ENCODE measurements at places on chromosomes 13 and 19.

GRCh38 chr19:1491849-1492170 lies 829 bp downstream of the REEP6 start:
- DNase-seq, result no peak

DNA sequence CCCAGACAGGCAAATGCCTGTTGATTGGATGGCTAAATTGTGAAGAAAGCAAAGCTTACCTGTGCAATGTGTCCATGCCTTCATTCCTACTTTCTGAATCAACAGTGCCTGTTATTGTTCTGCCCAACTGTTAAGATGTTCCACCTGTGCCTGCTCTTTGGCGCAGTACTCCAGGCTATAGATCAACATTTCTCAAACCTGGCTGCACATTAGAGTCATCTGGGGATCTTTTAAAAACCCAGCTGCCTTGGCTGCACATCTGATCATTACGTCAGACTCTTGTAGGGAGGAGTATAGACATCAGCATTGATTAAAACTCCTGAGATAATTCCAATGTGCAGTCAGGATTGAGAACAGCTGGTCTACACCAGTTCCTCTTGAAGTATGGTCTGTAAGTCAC lies 16.2 kb upstream of the CPB2 start:
- no peak for DNase-seq

GRCh38 chr13:96551546-96551945 lies 442.7 kb downstream of the OXGR1 start:
- no peak for DNase-seq

GRCh38 chr13:27470075-27470820 lies 19.9 kb upstream of the MTIF3 start:
- DNase-seq, result no peak

DNA sequence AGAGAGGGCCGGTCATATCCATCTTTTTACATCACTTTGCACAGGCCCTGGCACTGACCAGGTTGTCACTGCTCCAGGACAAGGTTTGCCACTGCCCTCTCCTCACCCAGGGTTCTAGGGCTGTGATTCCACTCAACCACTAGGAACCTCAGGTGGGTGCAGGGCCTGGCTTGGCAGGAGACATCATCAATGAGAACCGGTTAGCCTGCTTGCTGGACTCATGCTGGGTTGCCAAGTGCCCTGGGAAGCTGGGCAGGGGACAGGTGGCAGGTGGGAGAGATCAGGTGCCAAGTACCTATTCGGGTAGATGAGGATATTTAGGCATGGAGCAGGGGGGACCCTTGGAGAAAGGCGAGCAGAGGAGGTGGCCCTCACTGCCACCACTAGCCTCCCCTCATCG lies 4.2 kb upstream of the CERS4 start:
- DNase-seq, result no peak

- DNase-seq, result no peak
Observed at GRCh38 chr19:6577476-6578125, 13.3 kb downstream of the CD70 start.

DNA sequence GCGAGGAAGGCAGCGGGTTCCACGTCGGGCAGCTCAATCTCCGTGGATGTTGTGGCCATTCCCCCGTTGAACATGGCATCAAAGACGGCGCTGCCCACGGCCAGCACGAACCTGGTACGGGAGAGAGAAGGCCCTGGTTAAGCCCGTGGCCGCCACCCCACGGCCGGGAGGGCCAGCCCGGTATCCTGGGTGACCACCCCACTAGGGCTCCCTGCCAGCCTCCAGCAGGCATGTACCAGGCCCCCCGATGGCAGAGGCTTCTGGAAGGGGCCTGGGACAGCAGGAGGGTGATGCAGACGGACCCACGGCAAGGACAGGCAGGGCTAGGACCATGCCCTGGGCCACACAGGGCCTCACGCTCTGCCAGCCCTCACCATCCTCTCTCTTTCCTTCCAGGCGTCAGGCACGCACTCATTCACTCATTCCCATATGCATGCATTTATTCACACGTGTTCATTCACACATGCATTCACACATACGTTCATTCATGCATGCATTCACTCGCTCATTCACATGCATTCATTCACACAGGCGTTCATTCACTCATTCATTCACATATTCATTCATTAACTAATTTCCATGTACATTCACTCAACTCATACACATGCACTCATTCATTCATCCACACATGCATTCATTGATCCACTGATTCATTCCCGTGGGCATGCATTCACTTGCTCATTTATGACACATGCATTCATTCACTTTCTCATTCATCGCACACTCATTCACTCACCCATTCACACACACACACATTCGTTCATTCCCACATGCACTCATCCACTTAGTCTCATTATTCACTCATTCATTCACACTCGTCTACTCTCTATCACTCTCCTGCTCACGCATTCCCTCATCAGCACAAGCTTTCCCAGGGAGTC lies 17.9 kb downstream of the BTBD2 start:
- no peak for DNase-seq

DNA sequence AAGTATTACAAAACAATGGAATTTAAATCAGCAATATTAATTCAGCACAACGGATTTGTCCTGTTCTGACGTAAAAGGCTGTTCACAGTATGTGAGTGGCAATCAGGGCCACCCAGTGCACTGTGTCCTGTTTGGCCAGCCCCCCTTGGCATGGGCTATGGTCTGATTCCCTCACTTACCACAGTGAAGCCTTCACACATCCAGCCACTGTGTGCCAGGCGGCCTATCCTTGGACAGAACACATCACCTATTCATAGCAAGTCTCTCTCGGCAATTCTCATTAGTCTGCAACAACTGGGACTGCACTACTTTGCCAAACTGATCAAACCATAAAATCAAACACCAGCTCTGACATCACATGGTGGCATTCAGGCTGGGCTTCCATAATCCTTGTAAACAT lies 221.5 kb upstream of the TSHZ3 start:
- DNase-seq, result no peak

- no peak for DNase-seq
Observed at GRCh38 chr19:53045536-53045935, 996 bp downstream of the ERVV-2 start.

DNA sequence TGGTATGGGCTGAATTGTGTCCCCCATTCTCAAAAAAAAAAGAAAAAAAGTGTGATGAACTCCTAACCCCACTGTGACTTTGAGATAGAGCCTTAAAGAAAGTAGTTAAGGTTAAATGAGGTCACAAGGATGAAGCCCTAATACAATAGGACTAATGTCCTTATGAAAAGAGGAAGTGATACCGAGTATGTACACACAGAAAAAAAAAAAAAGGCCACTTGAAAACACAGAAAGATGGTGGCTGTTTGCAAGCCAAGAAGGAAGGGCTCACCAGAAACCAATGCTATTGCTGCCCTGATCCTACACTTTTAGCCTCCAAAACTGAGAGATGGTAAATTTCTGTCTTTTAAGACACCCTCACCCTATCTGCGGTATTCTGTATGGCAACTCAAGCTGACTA lies 955.6 kb downstream of the PCDH17 start:
- no peak for DNase-seq

DNA sequence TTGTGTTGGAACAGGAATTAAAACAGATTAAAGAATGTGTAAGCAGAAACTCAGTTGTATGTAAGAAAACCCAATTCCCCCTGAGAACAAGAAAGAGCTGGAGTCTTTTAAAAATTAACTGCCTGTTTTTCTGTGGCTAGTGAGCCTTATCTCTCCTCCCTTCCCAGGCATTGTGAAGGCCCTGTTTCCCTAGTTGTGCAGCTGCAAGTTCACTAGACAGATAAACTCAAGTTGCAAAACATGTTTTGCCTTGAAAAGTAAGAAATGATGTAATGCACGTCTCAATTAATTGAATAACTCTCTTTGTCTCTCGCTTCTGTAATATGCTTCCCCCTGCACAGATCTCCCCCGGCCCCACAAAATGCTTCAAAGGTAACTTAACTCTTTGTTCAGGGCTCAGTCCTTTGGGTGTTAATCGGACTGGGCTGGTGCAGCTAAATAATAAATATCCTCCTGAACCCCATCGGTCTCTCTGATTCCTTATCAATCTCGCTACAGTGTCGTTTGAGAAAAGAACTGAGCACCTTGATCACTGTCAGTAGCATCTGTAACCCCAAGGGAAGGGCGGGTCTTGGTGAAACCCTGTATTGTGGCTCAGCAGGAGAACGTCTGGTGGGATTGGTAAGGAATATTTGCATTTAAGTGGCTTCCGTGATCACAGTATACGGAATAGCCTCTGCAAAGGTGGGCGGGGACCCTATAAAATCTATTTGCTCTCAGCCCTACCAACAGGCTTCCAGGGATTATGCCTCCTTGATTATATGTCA lies 1.6 kb upstream of the ZNF556 start:
- DNase-seq, result no peak

GRCh38 chr13:53075356-53076041 lies 46.9 kb downstream of the OLFM4 start:
- DNase-seq, result no peak

GRCh38 chr13:61396121-61396520 lies 19.5 kb downstream of the PCDH20 start:
- DNase-seq, result no peak

DNA sequence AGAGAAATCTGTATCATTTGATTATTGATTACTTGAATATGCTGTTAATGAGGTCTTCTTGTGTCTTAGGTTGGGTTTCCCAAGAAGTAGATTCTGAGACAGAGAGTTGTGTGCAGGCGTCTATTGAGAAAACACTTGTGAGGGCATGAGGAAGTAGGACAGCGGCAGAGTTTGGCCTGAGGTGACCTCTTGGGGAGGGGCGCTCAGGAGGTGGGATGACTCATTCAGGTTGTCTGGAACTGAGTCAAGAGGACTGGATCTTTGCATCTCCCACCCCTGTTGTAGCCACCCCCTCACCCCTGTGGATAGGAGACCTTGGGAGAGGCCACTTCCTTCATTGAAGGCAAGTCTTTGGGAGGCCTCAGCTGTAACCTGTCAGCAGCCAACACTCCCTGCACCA lies 35.2 kb upstream of the WDFY2 start:
- no peak for DNase-seq

GRCh38 chr19:14718522-14719116 lies 28.8 kb downstream of the ZNF333 start:
- DNase-seq, result no peak

- DNase-seq, result no peak
Observed at GRCh38 chr13:109719962-109720646, 66.3 kb downstream of the IRS2 start.

DNA sequence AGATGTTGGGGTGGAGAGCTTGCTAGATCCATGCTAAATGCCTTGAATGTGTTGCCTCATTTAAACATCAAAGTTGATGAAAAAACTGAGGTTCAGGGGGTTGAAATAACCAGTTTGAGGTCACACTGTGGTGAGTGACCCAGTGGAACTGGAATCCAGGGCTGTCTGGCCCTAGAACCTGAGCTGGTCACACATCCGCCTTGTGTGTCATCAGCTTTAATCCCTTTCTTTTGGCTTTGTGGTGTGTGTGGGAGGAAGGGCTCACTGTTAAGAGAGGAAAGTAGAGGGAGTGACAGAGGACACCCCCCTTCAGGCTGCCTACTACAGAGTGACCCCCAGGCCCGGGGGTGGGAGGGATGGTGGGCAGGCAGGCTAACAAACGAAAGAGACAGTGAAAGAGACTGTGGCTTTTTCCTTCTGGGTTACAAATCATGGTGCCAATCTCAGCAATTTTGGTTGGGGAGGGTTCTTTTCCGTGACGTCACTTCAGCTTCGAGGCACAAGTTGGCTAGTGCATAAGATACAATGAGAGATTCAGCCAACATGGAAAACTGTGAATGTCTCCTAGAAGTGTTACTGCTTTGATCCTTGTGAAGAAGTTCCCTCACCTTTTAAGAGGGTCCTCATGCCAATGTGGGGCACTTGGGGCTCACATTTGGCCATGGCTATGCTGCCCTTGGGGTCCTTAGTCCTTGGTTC lies 164.9 kb downstream of the DLEU7 start:
- peak; percentile 5 for DNase-seq

DNA sequence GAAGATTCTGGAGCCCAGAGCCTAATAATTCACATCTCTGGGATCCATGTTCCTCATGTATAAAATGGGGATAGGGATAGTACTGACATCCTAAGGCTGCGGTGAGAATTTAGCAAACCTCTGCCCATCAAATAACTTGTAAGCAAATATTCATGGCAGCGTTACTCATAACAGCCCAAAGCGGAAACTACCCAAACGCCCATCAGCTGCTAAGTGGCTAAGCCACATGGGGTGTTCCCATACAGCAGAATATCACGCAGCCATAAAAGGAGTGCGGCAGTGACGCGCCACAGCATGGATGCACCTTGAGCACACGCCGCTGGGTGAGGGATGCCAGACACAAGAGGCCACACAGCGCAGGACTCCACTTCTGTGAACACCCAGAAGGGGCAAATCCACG lies 19.7 kb downstream of the VRK3 start:
- no peak for DNase-seq

GRCh38 chr13:44591316-44591715 lies 15.2 kb upstream of the TSC22D1 start:
- DNase-seq, result no peak

- DNase-seq, result peak; percentile 38
Observed at GRCh38 chr13:21673539-21673788, 2.6 kb downstream of the FGF9 start.

DNA sequence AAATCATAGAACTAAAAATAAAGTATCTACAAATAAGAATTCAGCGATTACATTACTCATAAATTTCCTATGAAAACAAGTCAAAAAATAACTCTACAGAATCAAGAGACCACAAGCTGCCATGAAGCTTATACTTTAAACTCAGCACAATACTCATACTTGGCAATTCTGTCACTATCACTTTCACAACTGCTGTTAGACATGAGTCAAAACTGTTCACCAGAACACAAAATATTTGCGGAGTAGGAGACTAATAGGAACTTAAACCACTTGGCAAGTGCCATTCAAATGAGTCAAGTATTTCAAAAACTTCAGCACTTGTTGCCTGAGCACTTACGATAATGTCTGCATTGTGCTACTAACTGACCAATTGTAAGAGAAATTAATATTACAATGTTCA lies 387.8 kb upstream of the GPC6 start:
- DNase-seq, result peak; percentile 94

DNA sequence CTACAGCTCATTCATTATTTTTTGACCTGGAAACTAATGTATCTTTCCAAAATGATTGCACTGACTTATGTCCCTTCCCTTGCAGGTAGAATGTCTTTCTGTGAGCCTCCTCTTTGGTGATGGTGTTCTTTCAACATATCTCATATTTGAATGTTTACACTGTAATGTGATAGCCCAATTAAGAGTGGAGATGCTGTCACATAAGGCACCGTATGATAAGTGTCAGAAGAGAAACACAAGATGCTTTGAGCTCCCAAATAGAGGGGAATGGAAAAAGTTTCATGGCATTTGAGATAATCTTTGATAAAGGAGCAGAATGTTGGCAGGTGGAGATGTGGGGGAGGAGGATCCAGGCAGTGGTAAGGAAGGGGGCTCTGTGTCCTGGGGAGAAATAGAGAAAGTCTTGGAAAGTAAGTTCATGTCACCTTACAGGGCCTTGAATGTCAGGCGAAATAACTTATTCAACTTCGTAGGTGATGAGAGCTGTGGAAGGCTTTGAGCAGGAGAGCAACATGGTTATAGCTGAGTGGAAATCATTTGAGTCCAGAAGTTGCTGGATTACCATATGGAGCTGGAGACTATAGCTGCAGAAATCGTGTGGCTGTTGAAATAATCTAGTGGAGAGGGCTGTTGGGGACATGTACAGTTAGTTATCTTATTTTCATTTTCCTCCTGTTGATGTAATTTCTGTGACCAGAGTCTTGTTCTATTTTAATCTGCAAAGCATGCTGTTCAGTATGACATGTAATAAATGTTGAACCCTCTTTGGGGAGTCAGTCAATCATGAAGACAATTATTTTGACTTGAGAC lies 10.3 kb upstream of the RNF113B start:
- DNase-seq, result no peak

GRCh38 chr13:44464471-44464870 lies 90.8 kb downstream of the SERP2 start:
- no peak for DNase-seq
